Anterior cingulate cortex (tissue), 58 donors: ENCODE measurements at places on chromosomes 16 and 17.

- no peak for DNase-seq
These were observed 1.5 kb upstream of the KRTAP3-1 start for GRCh38 chr17:41010441-41010840.

DNA sequence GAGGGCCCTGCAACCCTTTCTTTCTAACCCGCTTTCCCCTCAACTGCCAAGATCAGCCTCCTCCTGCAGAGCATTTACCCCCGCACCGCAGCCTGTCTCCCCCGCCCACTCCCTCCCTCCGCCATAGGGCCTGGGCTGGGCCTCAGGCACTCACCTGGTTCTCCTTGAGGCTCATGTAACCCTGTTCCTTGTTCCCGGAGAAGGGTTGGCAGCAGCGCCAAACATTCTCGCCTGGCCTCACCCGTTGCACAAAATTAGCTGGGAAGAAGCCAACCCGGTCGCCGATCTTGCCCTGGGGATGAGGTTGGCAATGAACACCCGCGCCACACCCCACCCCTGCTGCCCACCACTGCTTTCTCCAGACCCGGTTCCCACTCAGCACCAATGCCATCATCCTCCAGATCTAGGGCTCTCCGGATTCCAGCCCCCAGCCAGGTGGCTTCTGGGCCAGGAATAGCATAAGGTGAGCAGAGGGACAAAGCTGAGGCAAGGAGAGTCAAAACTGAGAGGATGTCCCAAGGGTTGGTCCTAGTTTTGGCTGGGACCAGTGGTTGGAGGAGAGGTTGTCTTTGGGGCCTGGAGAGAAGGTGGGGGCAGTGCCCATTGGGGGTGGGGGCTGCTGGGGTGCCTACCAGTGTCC is 12.8 kb downstream of the STAC2 start:
- DNase-seq = no peak

- no peak for DNase-seq
These were observed 47.1 kb upstream of the STH start for GRCh38 chr17:45951941-45952340.

GRCh38 chr17:68389041-68389440 is 68.3 kb downstream of the WIPI1 start:
- DNase-seq = no peak

DNA sequence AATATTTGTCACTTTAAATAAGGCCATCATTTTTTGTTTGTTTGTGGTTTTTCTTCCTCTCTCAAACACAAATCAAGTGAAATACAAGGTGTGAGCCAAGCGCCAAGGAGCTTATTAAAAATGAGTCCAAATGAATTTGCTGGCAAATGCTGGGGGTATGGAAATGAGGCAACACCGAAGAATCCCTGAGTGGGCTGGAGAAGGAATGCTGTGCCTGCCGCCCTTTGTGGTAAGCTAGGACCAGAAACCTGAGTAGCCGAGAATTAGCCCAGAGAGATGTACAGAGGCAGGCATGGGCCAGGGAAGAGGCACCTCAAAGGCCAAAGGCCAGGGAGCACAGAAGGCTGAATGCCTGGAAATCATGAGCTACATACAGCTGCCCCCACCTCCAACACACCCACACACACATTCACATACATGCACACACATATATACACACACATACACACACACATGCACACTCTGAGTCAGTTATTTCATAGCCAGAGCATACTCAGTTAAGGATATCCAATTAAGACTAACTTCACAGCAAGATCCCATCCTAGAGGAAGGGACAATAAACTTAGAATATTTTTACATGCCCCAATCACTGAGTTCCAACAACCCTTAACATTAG is 266.1 kb upstream of the DYNLRB2 start:
- no peak for DNase-seq

- DNase-seq = no peak
These were observed 67.4 kb downstream of the JPH3 start for GRCh38 chr16:87669672-87670071.

GRCh38 chr17:68908045-68908444 is 47.1 kb downstream of the ABCA8 start:
- no peak for DNase-seq

DNA sequence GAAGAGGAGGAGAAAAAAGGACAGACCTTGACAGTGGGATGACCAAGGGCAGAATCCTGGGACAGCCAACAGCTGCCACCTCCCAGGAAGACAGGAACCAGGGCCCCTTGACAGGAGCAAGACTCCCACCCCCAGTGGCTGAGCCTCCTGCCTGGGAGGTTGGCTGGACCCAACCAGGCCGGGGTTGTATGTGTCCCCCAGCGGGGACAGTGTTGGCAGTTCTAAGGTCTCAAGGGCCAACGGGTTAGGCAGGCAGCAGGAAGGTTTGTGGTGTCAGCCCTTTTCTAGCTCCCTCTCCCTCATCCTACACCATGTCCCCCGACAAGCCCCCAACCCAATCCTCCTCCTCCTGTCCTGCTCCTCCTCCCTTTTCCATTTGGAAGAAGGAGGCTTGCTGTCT is 126.2 kb downstream of the MRM1 start:
- no peak for DNase-seq

DNA sequence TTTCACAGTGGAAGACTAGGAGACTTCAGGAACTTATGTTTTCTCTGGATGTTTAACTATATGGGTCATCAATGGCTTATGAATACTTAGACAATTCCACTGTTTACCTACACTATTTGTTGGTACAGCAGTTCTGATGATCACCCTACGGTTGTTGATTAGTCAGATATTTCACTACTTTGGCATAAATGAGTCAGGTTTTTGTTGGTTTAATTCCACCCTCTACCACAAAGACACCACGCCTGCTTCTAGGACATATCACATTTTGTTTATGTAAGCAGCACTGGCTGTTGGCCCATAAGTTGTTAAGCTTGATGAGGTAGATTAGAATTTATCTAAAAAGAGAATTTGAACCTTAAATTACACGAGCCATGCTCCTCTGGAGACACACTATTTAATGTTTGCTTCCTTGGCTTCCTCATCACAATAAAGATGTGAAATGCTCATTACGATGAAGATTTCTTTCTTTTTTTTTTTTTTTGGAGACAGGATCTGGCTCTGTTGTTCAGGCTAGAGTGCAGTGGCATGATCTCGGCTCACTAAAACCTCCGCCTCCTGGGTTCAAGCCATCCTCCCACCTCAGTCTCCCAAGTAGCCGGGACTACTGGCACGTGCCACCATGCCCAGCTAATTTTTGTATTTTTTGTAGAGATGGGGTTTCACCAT is 4.3 kb downstream of the GDE1 start:
- no peak for DNase-seq

GRCh38 chr17:49760932-49761558 is 2.9 kb downstream of the FAM117A start:
- DNase-seq = no peak

DNA sequence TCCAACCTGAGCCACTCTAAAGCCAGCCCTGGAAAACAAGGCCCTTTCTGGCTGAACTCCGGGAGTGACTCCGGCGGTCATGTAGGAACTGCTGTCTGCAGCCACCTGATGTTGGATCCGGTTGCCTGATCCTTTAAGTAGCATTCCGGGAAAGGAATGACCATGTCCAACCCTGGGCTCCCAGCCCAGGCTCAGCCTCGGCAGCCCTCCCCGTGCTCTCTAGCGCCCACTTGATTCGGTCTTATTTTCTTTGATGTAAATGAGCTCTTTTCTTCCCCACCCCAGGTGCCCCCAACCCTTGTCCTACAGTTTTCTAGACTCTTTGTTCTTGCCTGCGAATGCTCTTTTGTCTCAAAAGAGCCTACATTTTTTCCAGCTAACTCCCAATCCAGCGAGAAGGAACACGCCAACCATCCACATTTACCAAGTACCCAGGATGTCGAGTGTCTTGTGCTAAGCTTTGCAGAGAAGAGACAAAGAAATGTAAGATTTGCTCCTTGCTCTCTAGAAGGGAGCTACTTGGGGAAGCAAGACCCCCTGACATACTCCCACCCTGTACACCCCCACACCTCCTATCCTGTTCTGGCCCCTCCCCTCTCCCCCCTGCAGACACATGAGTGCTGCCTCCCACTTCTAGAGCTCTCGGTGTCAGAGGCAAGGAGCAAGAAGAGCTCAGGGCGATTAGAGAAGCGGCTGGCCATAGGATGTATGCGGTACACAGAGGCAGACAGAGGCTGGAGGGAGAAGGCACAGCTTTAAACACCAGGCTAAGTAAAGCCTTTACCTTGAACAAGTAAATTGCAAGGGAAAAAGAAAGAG is 53.8 kb downstream of the COG7 start:
- no peak for DNase-seq

GRCh38 chr17:76492123-76492988 is 8.9 kb downstream of the RHBDF2 start:
- no peak for DNase-seq

DNA sequence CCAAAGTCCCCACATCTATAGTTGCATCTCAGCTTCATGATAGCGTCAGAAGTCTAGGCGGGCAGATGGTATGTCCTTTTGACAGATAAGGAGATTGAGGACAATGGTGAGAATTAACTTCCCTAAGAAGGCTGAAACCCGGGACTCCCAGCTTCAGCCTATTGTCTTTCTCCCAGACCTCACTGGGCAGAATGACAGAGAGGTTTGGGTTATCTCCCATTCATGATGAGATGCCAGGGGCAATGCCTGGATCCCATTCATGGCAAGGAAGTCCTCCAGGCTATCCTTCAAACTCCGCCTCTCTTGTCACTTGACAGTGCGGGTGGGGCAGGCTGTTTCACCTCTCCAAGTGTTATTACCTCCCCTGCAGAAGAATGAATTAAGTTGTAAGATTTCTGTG is 100.3 kb downstream of the IRX5 start:
- DNase-seq = no peak

GRCh38 chr16:83725313-83725712 is 82.5 kb upstream of the HSBP1 start:
- DNase-seq = no peak

DNA sequence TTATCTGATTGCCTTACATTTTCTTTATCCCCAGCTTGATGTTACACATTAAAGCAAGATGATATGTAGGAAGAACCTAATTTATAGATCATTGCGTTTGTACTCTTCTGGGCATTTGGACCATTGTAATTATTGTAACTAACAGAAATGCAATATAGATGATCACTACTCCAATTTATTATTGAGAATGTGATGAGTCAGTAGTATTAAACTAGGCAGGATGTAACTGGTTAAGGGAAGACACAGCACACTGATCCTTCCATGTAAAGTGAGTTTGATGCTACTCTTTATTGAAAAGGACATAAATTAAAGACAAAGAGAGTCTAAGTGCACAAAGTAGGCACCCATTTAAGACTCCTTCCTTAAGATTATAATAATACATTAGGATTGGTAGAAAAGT is 223.8 kb downstream of the KIF2B start:
- no peak for DNase-seq

- no peak for DNase-seq
These were observed 179.9 kb downstream of the CCDC182 start for GRCh38 chr17:57565176-57565575.
